ENCODE measurements at places on chromosomes 11 and 22.
A peak's percentile ranks its signal among the peaks of the same experiment; 100 is the strongest.

GRCh38 chr11:72805216-72805615 lies 9.0 kb upstream of the ATG16L2 start:
- DNase-seq: no peak

- peak; percentile 90 for DNase-seq
Measured at GRCh38 chr11:128157423-128158298, 429.7 kb downstream of the ETS1 start.

DNA sequence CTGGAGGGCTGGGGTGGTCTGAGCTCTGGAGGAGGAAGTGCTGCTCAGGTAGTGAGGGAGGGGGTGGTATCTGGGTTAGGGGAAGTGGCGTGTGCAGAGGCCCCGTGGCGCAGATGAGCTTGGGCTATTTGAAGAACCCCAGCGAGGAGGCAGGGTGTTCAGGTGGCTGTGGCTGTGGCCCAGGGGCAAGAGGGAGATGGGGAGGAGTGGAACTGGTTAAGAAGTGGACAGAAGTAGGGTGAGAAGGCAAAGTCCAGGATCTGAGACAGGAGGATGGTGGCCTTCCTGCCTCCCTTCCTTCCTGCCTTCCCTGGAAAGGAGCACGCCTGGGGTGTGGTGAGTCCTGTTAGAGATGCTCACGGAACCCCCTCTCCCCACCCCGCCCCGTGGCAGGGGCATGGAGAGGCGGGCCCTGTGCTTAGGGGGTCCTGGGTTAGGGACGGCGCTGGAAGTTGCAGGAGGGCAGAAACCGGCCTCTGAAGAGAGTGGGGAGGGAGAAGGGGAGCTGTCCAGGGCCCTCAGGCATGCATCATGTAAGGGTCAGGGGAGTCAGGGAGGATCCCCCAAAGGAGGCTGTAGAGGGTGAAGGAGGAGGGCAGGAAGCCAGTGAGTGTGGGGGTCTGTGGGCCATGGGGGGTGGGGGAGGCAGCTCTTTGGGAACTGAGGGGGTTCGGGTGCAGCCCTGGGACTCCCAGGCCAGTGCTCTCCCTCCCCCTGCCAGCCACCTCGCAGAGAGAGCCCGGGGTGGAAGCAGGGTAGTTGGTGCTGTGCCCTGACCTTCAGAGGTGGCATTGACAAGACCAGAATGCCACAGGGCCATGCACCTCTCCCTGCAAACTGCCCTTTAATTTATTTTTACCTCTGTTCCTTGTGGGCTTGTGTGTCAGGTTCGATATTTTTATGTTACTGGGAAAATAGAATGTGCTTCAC lies 63.7 kb upstream of the PARVG start:
- no peak for DNase-seq

- no peak for DNase-seq
Measured at GRCh38 chr11:27410272-27410671, 47.3 kb upstream of the CCDC34 start.

DNA sequence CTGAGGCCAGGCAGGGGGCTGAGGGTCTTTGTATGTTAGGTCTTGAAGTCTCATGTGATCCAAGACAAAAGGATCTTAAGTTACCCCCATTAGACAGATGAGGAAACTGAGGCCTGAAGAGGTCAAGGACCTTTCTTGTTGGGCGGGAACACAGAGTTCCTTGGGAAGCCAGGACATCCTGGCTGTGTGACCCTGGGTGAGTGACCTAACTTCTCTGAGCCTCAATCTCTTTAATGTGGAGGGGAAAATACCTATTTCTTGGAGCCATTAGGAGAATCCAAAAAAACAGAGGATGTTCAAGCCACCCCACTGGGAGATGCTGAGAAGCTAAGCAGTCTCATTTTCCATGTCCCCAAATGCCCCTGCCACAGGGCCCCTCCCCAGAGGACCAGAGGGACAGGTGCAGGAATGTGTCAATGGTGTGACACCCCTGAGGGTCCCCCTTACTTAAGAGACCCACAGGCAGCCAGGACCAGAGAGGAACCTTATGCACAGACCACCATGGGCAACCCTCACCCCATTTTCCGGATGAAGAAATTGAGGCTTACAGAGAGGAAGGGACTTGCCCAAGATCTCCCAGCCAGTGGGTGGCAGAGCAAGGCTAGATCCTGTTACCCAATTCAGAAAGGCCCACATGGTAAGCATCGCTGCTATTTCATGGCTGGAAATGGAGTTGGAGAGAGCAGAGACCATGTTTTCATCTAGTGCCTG lies 8.0 kb downstream of the RAC2 start:
- no peak for DNase-seq

DNA sequence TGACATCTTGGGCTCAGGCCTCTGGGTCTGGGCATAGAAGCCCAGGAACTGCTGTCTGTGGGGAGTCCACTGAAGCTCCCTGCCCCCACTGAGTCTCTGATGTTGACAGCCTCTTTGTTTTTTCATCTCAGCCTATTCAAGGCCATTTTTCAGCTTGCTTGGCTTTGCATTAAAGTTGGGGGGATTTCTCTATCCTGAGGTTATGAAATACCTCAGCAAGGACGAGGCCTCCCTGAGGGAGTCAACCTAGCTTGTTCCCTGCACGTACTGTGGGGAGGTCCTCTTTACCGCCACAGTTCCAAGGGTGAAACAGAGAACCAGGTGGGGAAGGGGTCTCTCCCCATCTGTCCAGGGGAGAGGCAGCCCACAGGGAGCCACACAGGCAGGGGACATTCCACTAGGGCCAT lies 8.4 kb downstream of the KCNQ1OT1 start:
- no peak for DNase-seq

Measured in cardiac fibroblast (primary cell).